ENCODE measurements at places on chromosomes 11 and 22. TPM values are rescaled to one million over a fixed set of nuclear protein-coding genes. Genes with fewer than 3 reads are reported as not detected.

DNA sequence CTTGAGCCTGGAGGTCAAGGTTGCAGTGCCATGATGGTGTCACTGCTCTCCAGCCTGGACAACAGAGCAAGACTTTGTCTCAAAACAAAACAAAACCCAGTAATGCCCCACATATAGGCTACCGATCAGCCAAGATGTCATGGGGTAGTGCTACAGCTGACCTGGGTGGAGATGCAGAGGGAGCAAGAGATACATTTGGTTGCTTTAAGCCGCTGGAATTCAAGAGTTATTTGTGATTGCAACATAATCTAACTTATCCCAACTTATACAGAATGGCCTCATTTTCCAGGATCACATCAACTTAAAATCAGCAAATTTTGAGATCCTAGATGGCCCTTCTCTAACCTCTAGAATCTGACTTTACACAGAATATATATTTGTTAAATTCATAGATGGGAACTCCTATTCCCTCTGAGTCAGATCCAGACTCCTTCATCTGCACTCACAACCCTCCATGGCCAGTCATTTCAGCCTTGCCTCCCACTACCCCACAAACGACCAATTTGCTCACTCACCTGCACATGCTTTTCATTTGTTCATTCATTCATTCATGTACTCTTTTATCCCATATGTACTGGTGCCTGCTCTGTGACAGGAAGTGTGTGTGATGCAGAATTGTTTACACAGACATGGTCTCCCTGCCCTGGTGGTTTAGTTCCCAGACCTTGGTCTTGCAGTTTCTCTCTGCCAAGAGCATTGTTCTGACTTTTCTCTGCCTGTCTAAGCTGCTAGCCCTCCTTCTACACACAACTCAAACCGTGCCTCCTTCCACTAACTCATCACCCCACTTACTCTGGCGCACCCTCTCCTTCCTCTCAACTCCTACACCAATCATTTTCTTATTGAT lies 24.1 kb upstream of the APLNR start:
- no peak for DNase-seq

DNA sequence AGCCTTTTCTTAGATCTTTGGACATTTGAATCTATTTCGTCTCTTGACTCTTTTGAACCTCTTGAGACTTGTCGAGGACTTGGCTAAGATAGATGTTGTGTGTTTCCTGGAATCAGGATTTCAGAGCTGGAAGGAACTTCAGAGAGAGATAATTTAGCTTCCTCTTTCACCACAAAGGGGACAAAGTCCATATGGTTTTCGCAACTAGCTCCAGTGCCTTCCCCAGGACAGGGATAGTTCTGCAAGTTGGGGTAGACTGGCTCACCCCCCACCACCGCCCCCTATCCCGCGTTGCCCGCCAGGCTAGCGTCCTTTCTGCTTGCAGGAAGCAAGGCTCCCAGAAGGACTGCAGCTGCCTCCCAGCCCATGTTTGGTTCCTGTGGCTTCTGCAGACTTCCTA lies 75.7 kb upstream of the MYO18B start:
- no peak for DNase-seq

DNA sequence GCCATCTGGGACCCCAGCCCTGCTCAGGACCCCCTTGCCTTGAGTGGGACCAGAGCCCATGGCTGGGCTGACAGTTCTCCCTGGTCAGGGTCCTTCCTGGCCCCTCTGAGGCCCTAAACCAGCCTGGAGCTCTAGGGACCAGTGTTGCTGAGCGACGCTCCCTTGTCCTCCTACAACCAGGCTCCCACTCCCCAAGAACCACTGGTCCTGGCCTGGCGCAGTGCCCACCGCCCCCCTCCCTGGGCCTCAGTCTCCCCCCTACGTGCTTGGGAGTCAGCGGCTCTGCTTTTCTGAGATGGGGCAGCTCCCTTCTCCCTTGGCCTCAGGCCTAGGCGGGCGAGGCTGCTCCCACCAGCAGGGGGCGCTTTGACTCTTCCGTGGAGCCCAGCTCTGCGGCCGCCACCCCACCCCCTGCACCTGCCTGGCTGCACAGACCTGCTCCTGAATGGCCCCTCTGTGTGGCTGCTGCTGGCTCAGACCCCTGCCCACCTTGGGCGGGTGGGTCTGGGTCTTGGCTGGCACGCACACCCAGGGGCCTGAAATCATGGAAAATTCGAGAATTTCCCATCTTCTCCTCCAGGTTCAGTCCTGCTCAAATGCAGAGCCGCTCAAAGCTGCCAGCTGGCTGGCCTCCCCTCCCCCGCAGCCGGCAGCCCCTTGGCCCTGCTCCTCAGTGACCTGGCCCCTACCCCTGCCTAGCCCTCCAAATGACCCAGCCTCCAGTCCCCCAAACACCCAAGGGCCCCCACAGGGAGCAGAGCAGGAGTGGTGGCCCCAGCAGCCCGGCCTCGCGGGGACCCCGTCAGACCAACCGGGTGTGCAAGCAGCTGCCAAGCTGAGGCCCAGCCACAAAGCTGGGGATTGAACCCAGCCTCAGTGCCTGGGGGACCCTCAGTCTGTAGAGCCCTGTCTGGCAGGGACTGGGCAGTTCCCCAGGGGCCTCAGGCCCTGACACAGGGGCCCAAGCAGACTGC lies 9.1 kb downstream of the PRR33 start:
- DNase-seq, result peak; percentile 87

DNA sequence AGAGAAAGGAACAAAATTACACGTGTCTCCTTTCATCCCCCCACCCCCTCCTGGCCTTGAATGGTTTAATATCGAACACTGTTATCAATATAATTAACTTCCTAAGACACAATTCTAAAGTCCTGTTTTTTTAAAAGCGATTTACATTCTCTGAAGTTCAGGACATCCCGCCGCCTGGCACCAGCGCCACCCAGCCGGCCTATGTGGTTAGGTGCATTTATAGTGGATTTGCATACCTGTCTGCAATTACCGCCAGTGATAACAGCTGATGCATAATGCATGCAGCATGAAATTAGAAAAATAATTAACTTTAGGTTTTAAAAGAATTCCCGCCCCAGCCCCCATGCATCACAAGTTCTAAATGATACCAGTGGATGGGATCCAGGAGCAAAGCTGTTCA lies 58.6 kb downstream of the MACROD1 start:
- DNase-seq, result no peak

Gene OR2AG1
- total RNA-seq, result not detected

GRCh38 chr11:118597556-118597955 lies 9.9 kb upstream of the PHLDB1 start:
- DNase-seq, result no peak

- DNase-seq, result no peak
These were observed at the start of gene TNNT3 for GRCh38 chr11:1919391-1920127. Gene TNNT3, plus strand, starts transcription at chr11:1919703. Its CDS starts 3,172 bp downstream, at chr11:1922875.

- DNase-seq, result peak; percentile 26
These were observed 2.2 kb downstream of the TNKS1BP1 start for GRCh38 chr11:57322256-57323166.

DNA sequence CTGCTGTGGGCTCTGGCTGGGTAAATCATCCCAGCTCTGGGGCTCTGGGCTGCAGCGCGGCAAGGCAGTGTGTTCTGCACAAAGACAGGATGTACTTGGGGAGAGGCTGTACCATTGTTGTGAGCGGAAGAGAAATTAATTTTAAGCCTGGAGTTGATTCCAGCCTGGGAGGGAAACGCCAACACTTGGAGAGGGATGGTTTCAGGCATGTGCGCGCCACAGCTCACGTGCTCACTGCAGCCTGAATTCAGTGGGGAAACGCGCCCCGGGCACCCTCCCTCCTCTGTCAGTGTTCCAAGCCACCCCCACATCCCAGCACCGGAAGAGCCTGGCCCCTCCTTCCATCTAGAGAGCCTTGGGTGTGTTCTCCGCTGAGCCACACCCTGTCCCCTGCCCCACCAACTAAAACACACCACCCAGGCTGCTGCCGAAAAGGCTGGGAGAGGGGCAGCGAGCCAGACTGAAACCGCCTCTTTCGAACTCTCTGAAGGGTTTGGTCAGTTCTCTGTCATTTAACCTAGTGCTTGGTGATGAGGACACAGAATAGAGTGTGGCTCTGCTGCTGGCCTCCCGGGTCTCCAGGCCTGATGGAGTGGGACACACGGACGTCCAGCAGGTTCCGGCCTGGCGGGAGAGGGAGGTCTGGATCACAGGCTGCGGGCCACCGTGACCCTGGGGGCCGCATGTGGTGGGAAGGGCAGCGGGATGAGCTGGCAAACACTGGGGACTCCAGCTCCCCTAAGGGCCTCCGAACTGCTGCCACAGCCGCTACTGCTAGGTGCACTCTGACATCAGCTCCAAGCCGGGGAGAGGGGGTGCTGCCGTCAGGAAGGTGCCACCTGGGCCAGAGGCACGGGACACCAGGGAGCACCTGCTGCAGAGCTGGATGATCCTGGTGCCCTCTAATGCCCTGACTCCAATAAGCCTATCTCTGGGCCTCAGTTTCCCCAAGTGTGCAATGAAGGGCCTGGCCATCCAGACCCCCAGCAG lies 230.8 kb downstream of the CTTN start:
- no peak for DNase-seq

DNA sequence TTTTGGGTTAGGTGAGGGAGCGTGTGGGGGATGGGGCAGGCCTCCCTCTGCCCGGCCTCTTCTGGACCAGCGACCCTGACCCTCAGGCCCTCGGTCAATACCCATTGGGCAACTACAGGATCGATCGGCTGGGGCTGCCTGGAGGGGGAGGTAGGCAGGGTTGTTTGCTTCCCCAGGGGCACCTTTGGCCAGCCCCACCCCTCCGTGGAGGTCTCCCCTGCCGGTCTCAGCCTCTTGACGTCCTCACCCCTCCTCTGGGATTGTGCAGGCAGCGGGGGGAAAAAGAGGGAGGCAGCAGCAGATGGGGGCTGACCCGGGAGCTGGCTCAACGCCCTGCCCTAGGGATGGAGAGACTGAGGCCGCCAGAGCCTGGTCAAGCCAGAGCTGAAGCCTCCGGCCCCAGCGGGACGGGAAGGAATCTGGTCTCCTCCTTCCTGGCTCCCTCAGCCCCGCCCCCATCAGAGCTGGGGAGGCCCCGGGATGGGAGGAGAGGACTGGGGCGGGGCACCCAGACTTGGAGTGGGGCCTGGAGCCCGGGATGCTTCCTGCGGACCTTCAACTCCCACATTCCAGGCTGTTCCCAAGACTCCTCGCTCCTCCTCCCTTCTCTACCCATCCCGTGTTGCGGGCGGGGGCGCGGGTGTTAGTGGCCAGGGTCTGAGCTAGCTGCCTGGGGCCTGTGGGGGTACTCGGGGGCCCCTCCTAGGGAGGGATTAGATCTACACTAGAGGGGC lies 14.4 kb upstream of the CDC42EP1 start:
- no peak for DNase-seq

DNA sequence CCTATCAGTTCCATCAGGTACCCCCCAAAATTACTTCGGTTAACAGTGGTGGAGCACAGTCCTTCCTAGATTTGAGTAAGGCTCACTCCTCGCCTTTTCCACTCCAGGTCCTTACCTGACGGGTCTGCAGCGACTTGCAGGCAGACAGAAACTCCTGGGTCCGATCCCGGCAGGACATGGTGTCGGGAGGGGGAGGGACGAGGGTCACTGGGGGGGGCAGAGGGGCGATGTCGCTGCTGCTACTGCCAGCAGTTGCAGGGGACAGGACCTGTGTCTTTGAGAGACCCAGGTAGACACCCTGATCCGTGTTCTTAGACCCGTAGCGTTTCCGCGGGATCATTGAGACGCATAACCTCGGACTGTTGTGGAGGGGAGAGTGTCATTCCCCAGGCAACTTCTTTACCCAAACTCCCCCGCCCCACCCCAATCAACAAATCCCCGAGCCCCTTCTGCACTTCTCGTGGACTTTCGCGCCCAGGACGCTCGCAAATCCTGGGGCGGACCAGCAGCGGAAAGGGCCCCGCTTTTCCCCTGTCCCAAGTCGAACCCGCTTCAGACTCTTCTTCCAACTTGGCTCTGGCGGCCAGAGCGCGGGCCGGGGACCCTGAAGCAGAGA lies 839 bp downstream of the STX5 start:
- peak; percentile 44 for DNase-seq

- DNase-seq, result no peak
These were observed 6.7 kb upstream of the LRFN4 start for GRCh38 chr11:66850235-66850587.

DNA sequence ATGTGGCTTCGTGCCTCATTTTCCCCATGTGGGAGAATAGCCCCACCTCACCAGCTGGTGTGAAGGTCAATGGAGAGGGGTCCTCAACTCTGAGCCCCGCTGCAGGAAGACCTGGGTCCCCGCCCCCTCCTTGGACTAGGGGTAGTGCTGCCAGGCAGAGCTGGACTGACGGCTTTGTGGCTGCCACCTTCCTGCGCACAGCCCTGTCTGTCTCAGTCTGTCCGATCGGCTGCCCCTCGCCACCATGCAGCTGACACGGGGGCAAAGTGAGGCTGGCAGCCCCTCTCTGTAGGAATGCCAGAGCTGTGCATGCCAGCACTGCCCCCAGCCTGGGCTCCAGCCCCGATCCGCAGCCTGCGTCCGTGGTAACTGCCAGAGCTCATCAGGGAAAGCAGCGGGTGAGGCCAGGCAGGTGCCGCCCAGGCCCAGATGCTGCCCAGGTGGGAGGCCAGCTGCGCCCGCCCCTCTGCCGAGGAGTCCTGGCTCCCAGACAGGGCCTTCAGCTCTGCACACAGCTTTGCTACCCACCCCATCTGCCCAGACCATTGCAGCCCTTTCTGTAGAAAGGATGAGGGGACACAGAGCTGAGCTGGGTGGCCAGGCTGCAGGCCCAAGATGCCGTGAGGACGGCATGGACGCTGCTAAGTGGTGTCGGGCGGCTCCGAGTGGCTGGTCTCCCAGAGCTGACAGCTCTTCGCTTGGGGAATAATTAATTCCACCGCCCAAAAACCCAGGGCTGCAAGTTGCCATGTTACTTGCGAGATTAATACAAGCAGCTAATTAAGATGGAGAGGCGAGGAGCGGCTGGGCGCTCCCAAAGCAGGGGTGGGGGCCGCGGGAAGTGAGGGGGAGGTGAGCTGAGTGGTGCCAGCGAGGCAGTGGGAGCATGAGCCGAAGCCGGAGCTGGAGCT lies 19.5 kb upstream of the FLRT1 start:
- no peak for DNase-seq

GRCh38 chr11:20162824-20163782 lies 2.8 kb upstream of the DBX1 start:
- DNase-seq, result peak; percentile 47

- DNase-seq, result no peak
These were observed 171.2 kb downstream of the OPCML start for GRCh38 chr11:133360860-133361688.

DNA sequence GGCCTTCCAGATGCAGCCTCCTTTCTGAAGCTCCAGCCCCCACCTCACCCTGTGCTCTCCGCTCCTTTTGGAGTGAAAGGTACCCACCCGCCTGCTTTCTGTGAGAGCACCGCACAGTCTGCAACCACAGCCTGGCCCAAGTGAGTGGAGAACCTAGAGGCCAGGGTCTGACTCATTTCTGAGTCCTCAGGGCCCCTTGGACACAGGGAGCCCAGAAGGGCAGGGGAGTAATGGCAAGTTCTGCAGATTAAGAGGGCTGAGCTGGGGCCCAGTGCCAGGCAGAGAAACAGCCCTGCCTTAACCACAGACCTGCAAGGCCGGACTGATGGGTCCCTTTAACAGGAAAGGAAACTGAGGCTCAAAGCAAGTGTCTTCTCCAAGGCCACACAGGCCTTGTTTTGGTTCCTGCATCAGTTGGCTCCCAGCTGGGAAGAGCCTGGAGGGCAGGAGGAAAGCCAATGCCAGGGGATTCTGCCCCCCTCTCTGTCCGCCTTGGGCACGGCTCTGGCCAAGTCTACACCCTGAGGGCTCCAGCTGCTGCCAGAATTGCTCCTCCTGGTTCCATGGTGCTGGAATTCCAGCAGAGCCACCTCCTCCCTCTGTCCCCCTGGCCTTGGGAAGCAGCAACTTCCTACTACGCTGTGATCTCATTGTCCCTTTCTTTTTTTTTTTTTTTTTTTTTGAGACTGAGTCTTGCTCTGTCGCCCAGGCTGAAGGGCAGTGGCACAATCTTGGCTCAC lies 55.1 kb downstream of the CYTH4 start:
- DNase-seq, result no peak

- no peak for DNase-seq
These were observed 89.6 kb downstream of the ETS1 start for GRCh38 chr11:128497776-128498095.

Gene C11orf87
- not detected for total RNA-seq
